ENCODE measurements at places on chromosomes 12 and 14.

DNA sequence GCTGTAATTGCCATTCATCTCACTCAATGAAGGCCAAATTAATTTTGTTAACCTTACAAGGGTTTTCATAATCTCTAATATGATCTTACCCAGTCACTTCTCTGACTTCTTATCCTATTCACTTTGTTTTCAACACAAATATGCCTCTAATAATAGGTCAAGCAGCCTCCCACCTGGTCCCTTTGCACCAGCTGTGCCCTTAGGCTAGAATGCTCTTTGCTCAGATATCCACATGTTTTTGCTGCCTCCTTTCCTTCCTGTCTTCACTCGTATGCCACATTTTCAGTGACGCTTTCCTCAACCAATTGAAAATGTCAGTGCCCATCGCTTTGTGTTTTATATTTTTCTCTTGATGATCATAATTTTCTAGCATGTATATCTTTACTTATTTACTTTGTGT is 106.4 kb upstream of the SYT10 start:
- no peak for DNase-seq

DNA sequence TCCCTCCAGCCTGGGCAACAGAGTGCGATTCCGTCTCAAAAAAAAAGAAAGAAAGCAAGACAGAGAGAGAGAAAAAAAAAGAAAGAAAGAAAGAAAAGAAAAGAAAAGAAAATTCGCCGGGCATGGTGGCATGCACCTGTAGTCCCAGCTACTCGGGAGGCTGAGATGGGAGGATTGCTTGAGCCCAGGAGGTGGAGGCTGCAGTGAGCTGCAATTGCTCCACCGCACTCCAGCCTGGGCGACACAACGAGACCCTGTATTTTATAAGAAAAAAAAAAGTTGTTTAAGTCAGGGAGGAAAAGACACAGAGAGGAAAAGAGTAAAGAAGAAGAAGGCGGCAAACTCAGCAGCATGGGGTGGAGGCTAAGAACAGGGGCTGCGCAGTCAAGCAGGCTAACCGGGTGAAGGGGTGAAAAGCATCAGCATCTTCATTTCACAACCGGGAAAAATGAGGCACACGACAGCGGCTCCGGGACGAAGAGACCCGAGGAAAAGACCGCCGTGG is 557 bp upstream of the FICD start:
- no peak for DNase-seq

GRCh38 chr12:18323159-18323558 is 61.8 kb downstream of the PIK3C2G start:
- DNase-seq: no peak

DNA sequence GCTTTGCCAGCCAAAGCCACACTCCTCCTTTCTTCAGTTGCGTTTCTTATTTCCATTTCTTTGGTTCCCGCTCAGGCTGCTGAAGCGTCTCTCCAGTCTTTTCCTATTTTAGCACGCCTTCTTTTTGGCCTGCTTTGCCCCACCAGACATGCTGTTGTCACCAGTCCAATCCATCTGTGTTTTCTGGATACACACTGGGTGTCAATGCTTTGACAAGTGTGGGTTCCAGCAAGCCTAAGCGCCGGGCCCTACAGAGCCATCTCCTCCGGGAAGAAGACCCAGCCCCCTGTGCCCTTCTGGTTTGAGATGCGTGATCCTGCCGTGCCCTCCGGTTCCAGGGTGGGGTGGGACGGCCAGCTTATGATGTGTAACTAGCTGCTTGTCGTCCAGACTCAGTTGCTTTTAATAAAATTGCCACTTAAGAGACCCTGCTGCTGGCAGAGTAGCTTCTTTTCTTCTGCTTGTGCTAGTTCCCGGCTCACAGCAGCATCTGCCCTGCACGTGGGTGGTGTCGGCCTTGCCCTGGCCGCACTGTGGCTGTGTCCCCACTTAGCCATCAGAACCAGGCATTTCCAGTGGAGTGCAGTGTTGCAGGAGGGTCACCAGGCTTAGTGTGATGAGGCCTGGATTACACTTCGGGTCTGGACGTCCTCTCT is 29.7 kb downstream of the EML1 start:
- no peak for DNase-seq
